ENCODE measurements at places on chromosomes 3 and 15.

- no peak for DNase-seq
Measured at GRCh38 chr3:15875016-15875689, 77.4 kb upstream of the ANKRD28 start.

- no peak for DNase-seq
Measured at GRCh38 chr3:188468662-188469061, 314.7 kb downstream of the LPP start.

DNA sequence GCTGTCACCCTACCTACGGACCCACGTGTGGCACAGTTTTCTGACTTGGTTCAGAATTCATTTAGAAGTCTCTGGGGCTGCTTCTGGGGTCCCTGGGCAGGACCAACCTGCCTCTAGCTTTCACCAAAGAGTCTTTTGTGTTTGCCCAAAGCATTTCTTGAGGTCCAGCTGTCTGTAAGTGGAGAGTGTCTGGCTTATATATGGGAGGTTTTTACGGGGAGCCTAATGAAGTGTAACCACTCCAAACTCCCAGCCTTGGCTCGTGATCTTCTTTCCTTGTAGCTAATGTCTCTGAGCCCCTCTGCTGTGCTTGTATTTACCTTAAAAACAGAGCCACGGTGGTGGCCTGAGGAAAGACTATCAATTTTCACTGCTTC lies 109.0 kb upstream of the CTDSPL start:
- DNase-seq = no peak

- no peak for DNase-seq
Measured at GRCh38 chr3:89699771-89700170, 592.4 kb downstream of the EPHA3 start.

- no peak for DNase-seq
Measured at GRCh38 chr3:102169915-102170479, 264.8 kb upstream of the ZPLD1 start.

DNA sequence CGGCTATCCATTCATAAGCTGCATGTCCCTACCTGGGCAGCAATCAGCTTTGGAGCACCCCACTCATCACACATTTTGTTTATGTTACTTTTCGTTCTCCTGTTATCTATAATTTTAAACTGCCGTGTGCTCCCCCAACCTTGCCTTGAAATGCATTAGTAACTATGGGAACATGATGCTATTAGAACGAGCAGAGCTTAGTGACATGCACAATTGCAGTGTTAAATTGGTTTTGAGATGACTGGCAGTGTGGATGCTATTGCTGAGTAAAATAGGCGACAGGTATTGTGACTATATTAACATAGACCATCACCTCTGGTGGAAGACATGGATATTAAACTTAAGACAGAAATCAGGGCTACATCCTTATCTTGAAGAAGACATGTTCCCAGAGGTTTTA lies 191.6 kb downstream of the KCNAB1 start:
- no peak for DNase-seq

DNA sequence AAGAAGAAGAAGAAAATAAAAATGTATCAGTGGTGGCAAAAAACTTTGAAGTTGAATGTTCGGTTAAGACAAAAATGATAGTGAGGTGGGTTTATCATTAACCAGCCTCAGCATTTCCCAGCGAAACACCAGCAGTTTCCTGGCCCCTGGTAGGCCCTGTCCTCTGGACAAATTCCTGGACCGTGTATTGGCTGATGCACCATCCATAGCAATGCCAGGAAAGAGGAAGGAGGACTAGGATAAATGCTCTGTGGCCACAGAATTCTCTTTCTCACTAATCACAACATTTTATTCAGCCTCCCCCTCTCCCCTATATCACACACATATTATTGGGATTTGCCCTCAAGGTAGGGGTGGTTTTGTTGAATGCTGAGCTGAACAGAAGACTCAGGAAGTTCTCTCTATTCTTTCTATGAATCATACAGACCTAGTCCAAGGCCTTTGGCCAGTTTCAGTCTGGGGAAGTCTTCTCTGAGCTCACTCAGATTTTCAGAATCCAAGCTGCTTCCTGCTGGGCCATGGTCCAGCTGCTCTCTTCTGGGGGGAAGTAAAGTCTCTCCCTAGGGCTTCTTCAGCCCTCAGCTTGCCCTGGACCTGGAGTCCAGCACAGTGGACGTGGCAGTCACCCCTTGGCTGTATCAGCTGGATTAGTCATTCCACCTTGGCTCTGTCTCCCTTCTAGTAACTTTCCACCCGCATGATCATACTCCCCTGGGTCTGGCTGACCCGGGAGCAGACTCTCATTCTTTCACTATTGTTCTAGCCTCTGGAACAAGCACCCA lies 27.6 kb downstream of the SLC28A1 start:
- DNase-seq = no peak

- DNase-seq = no peak
Measured at GRCh38 chr3:111324151-111324550, 217.8 kb upstream of the CD96 start.

- DNase-seq = no peak
Measured at GRCh38 chr15:101461097-101461496, 28.4 kb downstream of the PCSK6 start.

DNA sequence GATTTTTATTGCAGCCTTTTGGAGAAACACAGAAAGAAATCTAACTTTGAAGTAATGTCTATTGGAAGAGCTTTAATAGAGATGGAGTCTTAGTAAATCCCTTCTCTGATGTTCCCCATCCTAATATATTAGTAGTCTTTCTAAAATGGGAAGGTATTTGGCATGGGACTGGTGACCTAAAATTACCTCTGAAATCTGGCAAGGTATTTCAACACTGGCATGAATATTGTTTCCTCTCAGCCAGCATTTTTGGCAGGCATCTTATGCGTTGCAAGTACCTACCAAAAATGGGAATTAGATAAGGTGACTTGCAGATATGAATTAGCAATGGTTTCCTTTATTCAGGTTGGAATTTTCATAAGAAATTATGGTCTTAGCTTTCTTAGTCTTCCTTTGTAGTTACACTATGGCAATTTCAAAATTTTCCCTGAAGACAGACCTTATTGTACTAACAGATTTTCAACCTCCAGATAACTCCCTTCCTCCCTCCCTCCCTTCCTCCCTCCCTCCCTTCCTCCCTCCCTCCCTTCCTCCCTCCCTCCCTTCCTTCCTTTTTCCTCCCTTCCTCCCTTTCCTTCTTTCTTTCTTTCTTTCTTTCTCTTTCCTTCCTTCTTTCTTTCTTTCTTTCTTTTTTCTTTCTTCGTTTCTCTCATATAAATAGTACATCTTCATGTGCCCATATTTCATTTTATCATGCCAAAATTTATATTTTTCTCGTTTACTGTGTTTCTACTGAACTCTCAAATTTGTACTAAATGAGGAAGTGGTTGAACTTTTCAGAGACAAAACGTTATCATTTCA lies 168.2 kb upstream of the KCNMB2 start:
- DNase-seq = no peak

GRCh38 chr3:48222616-48223513 lies at the start of gene CAMP:
Gene CAMP (plus strand): TSS chr3:48223495. CDS start chr3:48223512, 17 bp downstream.
- no peak for DNase-seq

- DNase-seq = no peak
Measured at GRCh38 chr3:146780251-146780650, 175.1 kb upstream of the PLSCR5 start.

DNA sequence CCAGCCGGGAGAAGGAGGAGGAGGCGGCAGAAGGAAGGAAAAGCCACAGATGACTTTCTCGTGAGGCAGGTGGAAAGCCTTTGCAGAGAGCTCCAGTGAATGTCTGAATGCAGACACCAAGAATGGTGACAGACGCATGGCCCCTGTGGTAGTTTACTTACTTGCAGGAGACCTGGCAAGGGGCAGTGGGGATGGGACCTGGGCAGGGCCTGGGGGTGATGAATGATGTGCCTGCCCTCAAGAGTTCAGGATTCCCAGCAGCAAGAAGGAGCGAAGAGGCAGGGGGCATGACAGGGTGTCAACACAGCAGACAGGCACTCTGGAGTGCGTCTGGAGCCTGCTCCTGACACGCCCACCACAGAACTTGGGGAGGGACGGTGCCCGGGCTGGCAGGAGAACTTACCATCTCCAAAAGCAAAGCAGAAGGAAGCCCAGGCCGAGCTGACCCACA lies 260.5 kb upstream of the LYSMD4 start:
- no peak for DNase-seq

DNA sequence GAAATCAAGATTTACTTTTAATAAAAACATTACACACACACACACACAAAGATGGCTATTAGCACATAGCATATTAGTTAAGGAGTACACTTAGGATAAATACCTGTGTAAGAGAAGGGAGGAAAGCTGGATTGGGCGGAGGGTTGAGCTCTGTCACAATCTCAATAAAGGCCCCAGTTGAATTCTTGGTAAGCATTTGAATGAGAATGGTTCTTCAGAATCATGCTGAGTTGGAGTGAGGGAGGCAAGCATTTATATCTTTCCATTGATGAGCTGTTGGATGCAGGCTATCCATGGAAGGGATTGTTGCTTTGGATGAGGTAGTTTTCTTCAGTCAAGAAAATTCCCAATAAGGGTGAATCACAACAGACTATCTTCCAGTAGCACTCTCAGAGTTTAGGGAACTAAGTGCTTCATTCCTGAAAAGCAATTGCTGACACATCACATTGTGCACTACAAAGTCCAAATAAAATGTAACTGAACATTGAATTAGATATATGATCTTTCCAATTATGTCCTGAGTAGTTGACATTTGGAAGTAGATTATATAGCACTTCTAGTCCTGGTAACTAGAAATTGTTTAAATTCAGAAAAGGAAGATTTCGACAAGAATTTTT lies 95.7 kb downstream of the SUCNR1 start:
- no peak for DNase-seq

- no peak for DNase-seq
Measured at GRCh38 chr15:79358069-79358468, 47.2 kb downstream of the TMED3 start.

DNA sequence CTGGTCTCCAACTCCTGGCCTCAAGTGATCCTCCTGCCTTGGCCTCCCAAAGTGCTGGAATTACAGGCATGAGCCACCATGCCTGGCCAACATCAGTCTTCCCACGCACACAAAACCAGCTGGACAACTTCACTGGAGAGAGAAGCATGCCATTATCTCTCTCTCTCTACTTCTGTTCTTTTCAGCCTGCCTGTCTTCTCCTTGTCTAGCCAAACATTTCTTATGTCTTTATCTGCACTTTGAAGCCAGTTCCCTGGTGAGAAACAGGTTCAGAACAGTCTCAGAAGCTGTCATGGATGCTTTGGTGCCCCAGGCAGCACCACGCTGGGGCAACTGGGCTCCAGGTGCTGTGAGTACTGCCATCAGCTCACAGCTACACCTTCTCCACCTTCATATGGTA lies 79.8 kb downstream of the PRICKLE2 start:
- no peak for DNase-seq

DNA sequence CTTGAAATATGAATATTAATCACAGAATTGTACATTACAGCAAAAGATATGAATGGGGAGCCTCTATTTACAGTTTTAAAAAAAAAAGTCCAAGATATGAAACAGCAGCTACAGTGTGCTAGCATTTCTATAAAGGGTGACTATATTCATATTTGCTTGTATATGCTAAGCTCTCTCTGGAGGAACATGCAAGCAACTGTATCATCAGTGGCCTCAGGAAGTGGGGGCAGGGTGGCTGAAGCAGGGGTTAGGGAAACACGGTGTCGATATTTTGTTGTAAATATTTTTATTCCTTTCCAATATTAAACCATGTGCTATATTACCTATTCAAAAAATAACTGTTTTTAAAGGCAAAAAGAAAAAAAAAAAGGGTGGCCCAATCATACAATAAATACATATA lies 2.3 kb downstream of the UACA start:
- no peak for DNase-seq

DNA sequence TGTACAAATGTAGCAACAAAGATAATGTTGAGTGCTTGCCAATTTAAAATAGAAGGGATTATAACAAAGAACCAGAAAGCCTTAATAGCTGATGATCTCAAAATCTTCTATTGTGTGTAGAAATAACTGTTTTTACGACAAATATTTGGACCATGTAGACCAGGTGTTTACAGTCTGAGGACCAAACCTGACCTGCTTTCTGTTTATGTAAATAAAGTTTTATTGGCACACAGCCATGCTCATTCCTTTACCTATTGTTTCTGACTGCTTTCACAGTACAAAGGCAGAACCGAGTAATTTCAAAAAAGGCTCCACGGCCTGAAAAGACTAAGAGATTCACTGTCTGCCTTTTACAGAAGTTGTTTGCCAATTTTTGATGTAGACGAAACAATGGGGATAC lies 91.8 kb downstream of the GOLIM4 start:
- DNase-seq = no peak

- no peak for DNase-seq
Measured at GRCh38 chr3:18252578-18252977, 172.6 kb downstream of the SATB1 start.

DNA sequence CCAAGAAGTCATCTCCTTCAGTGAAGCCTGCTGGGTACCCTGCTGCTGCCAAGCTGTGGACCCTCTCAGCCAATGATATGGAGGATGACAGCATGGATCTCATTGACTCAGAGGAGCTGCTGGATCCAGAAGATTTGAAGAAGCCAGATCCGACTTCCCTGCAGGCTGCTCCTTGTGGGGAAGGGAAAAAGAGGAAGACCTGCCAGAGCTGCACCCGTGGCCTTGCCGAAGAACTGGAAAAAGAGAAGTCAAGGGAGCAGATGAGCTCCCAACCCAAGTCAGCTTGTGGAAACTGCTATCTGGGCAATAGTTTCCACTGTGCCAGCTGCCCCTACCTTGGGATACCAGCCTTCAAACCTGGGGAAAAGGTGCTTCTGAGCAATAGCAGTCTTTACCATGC lies 13.7 kb upstream of the ANP32A start:
- no peak for DNase-seq

- no peak for DNase-seq
Measured at GRCh38 chr15:34651997-34652725, 68.7 kb upstream of the GOLGA8B start.

- DNase-seq = no peak
Measured at GRCh38 chr3:126202276-126202675, 21.9 kb upstream of the ALDH1L1 start.

DNA sequence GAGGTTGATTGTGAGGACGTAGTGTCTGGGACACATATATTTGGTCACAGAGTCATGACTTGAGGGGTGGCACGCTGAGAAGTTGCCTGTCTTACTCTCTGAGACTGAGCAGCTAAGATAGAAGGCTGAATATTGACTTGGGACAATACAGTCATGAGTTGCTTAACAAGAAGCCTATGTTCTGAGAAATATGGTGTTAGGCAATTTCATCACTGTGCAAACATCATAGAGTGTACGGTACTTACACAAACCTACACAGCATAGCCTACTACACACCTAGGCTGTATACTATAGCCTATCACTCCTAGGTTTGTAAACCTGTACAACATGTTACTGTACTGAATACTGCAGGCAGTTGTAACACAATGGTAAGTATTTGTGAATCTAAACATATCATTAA lies 30.3 kb upstream of the SPESP1 start:
- DNase-seq = no peak

- no peak for DNase-seq
Measured at GRCh38 chr3:67599821-67600220, 54.6 kb downstream of the SUCLG2 start.

- DNase-seq = no peak
Measured at GRCh38 chr3:152874896-152875749, 40.2 kb downstream of the P2RY1 start.

DNA sequence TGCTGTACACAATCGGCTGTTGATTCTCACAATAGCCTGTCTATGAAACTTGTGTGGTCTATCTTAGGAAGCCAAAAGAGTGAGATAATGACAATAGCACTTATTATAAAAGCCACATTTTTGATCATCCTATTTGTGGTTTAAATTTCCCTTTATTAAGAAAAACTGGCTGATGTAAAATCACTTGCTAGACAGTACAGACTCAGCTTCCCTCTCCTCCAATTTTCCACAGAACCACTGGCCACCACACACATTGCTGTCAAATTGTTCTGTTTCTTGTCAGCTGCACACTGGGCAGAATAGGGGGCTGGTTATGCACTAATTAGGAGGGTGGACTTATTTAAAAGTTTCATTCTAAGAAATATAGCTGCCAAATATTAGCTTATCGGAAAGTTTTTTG lies 425.9 kb downstream of the EPHA3 start:
- DNase-seq = no peak
